ENCODE measurements at places on chromosomes 7 and 10.

DNA sequence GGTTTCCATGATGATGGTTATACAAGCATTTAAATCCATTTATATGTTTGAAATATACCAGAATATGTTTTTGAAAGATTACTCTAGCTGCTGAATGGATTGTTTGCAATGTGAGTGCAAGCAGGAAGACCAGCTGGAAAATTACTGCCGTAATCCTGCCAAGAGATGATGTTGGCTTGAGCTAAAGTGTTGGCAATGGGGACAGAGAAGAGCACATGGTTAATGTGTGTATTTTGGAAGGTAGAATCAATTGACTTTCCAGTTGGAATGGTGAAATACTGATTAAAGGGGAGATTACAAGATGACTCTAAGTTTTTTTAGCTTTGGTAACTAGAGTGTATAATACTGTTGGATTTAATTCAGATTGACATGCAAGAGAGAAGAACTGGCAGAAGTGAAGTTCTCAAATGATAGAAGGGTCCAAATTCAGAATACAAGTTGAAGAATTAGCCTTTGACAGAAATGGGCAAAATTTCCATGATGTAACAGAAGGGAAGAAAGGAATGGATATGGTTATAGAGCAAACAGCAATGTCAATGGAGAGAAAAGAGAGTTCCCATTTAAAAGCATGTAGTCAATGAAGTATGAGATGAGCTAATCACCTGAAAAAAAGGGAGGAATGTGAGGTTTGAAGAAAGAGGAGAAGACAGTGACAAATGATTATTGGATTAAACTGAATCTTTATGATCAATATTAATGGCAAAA is 422.0 kb downstream of the CDC14C start:
- no peak for DNase-seq

DNA sequence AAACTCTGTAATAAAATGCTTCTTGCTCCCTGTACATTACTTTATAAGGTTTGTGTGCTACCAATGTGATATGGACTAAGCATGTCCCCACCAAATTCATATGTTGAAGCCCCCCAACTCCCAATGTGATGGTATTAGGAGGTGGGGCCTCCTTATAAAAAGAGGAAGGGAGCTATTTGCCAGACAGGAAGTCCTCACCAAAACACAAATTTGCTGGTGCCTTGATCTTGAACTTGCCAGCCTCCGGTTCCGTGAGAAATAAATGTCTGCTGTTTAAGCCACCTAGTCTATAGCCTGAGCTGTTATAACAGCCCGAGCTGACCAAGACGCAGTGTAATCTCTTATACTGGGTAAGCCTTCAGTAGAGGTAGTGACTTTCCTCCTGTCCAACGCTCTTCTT is 114.5 kb downstream of the INHBA start:
- no peak for DNase-seq

DNA sequence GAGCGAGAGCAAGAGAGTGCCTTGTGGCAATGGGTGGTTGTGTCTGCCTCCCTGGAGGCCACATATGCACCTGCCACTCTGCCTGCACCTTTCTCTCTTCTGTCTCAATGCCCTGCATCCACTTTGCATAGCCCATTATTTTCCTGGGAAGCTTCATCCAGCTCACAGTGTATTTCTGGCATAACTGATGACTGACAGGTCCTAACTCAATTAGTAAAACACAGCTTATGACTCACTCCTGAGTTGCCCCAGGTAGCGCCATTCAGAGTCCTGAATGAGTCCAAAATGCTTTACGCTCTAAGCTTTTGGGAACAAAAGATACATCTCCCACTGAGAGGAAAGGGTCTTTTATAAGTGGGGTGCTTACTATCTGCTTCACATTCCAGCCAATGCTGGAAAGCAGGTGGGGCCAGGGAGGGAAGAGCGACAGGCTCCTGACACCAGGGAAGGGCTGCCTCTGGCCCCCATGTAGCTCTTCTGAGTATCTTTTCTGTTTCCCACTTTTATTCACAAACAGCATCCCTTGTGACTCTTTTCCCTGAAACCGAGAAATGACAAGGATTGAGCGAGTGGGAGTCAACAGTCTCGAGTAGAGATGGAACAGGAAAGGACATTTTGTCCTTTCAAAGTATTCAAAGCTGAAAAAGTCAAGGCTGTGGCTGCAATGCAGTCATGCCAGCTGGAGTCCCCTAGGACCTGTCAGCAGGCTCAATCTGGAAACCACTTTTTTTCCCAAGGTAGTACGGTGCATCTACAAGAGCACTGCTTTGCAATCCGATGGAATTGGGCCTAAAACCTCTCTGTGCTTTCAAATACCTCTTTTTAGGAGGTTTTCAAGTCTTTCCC is 479.3 kb upstream of the PODXL start:
- DNase-seq = no peak

DNA sequence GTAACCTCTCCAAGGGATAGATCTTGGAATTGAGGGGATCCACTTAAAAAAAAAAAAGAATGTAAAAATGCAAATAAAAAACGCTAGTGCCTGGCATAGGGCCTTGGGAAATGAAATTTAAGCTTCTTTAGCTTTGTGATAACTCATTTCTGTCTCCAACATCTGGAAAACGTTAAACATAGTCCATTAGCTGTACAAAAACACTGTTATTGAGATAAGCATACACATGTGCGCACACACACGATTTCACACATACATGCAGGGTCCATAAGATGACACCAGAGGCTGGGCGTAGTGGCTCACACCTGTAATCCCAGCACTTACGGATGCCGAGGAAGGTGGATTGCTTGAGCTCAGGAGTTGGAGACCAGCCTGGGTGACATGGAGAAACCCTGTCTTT is 13.7 kb upstream of the CUL2 start:
- no peak for DNase-seq

- no peak for DNase-seq
Observed at GRCh38 chr7:84633-85020, 107.7 kb upstream of the FAM20C start.

DNA sequence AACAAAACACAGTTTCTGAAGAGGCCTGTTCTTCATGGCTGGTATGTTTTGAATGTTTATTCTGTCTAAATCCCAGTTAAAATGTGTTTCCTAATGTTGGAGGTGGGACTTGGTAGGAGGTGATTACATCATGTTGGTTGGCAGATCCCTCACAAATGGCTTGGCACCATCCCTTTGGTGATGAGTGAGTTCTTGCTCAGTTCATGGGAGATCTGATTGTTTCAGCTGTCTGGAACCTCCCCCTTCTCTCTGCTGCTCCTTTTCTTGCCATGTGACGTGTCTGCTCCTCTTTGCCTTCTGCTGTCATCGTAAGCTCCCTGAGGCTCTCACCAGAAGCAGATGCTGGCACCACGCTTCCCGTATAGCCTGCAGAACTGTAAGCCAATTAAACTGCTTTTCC is 383.6 kb upstream of the TPK1 start:
- DNase-seq = no peak
